ENCODE measurements at places on chromosomes 3 and 15.

GRCh38 chr3:194984066-194984465 is 286.9 kb downstream of the XXYLT1 start:
- no peak for DNase-seq

DNA sequence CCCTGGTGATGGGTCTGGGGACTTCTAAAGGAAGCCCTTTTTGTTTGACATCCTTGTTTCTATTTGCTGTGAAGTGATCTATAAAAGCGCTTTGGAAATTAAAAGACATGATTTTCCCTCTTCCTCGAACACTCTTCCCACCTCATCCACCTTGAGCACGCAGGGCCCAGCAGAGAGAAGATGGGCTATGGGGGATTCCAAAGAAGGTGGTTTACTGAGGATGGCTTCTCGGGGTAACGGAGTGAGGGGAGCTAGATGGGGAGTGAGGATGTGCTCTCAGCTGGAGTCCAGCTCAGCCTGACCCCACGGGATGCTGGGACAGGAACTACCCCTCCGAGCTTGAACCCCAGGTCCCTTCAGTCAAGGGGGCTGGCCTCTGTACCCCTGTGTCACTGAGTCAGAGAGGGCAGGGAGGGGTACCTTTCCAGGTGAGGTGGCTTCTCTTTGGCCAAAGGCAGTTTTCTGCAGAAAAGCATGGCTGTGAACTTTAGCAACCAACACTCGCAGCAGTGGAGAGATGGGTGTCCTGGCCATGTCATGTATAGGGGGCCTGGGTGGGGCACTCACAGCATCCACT is 180.7 kb upstream of the SMAD3 start:
- DNase-seq, result no peak

GRCh38 chr3:178381971-178382448 is 154.2 kb upstream of the KCNMB2 start:
- no peak for DNase-seq

GRCh38 chr3:152350139-152350538 is 81.4 kb downstream of the MBNL1 start:
- DNase-seq, result no peak

GRCh38 chr3:159941038-159942000 is 47.3 kb upstream of the IL12A start:
- no peak for DNase-seq

DNA sequence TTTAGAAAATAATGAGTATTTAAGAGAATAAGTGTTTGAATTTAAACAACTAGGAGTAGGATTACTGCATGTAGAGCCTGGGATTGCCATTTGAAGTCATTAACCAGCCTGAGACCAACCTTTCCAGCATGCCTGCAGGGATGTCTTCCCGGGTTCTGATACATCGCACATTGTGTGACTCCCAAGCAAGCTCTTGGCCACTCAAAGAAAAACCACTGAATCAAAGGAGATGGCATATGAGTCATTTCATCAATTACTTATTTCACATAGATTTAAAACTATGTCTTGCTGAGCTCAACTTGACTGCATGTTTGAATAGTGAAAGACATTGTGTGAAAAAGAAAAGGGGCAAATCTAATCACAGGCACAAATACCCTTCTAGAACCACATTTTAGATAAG is 15.0 kb upstream of the THBS1 start:
- DNase-seq, result no peak

- no peak for DNase-seq
Observed at GRCh38 chr3:100004931-100005330, 109.4 kb downstream of the FILIP1L start.

DNA sequence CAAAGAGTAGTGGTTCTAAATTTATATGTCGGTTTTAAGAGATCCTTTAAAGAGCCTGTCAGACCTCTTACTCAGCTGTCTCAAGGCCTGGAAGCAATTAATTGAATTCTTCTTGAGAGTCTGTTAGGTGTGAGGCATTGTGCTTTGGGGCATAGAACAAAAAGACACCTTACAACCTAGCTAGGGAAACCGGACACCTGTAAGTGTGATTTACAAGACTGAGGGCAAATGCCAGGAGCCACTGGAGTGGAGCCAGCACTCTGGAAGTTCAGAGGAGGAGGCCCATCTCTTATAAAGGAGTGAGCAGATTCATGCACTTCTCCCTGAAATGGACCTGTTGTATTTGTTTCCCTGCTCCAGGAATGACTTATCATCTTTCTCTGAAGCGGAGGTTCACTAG is 97.7 kb upstream of the NUDT16 start:
- DNase-seq, result no peak

All from CD8-positive, alpha-beta T cell (primary cell).